Stimulated activated CD4-positive, alpha-beta T cell treated with anti-CD3 and anti-CD28 coated beads, Interleukin-1b, Interleukin-23, amount 100 ng/mL, for 1 hour (primary cell): ENCODE measurements at places on chromosomes 12 and 14.

- no peak for DNase-seq
These were observed 11.8 kb upstream of the NUAK1 start for GRCh38 chr12:106150555-106150954.

DNA sequence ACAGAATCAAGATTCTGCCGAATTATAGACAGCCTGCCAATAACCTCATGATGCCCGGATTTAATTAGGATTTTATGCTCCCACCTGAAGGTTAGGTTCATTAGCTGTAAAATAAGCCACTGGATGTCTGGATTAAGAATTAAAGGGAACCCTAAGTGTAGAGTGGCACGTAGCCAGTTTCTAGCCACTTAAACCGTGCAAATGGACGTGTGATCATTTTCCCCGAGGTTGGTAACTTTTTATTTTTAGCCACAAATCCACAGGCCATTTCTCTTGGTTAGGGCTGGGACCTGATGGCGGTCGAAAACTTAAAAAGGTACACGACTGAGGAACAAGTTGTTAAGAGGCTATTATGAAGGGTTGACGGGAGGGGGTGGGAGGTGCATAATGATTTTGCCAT, 127.3 kb upstream of the TMPO start:
- no peak for DNase-seq

DNA sequence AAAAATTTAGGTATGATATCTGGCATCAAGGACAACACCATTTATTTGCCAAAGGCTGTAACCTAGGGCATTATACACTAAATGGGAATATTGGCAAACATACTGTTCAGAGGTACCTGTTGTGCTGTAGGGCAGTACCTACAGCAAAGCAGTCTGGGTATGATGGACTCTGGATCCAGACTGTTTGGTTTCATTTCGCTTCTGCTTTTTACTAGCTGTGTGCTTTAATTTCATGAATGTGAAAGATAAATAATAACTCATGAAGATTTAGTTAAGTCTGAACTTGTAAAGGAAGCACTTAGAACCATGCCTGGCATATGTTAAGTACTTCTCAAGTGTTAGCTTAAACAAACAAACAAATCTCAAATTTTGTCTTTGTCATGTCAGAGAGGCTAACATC, 17.7 kb upstream of the SLC38A2 start:
- DNase-seq = no peak

DNA sequence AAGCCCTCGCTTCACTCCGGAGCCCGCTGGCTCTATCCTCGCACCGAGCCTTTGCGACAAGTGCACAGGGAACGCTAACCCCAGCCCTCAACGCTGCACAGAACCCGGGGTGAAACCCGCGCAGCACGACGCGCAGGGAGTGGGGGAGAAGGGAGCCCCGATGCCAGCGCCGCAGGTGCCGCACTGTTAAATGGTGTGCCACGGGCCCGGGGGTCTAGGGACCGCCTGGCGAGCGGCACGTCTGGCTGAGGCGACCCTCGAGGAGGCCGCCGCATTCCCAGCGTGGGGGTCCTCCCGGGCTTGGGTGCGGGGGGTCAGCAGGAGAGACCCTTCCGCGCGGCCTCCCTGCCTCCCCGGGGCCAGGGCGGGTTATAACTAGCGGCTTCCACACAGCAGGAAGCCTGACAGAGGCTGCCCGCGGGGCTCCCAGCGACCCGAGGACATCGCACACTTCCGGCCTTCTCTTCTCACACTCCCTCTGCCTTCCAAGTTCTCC, 23.8 kb upstream of the LRTM2 start:
- peak; percentile 16 for DNase-seq
